Nucleus accumbens (tissue), 56 donors: ENCODE measurements at places on chromosomes 13 and 19.
A peak's percentile ranks its signal among the peaks of the same experiment; 100 is the strongest.

- no peak for DNase-seq
Observed at GRCh38 chr13:101846701-101847100, 394.2 kb downstream of the ITGBL1 start.

DNA sequence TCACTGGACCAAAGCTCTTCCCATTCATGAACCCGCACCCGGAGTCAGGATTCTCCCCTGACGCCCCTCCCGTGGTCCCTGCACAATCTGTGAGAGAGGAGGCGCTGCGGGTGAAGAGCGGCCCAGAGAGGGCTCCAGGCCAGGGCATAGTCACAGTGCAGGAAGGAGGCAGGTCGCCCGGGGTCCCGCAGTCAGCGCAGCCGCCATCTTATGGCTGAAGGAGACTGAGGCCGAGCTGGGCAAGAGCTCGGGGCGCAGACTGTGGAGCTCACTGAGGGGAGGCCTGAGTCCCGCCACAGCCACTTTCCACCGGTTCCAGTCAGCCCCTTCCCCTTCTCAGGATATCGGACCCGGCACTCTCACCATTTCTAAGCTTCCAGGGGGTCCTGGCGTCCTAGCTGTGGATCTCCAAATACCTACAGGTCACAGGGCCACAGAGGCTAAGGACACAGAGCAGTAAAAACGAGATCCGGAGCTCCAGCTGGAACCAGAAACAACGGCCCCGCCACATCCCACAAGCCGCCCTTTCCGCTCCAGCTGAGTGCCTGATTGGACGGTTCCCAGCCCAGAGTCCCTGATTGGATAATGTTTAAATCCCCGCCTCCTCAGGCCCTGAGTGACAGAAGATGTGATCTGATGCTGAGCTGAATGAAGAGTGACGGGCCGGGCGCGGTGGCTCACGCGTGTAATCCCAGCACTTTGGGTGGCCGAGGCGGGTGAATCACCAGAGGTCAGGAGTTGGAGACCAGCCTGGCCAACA is at the start of gene ZNF99:
Gene ZNF99, minus strand, starts transcription at position 501 of the 760 bp plus-strand sequence. Its CDS starts 135 bp downstream, at position 366.
- peak; percentile 39 for DNase-seq

DNA sequence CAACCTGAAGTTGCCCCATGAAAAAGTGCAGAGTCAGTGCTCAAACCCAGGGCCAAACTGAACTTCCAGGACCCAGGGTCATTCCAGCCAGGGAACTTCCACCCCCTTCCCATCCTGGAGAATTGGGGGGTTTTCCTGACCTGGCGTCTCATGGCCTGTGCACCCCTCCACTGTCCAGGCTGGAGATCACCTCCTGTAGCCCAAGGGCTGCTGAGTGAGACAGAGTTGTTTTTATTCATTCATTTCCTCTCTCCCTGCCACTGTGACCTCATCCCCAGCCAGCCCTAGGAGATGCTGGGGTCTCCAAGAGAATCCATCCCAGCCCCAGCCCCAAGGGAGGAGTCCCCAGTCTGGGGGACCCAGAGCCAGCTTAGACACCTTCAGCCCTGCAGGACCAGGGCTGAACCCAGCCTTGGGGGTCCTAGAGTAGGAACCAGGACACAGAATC is 4.2 kb downstream of the FCHO1 start:
- no peak for DNase-seq

DNA sequence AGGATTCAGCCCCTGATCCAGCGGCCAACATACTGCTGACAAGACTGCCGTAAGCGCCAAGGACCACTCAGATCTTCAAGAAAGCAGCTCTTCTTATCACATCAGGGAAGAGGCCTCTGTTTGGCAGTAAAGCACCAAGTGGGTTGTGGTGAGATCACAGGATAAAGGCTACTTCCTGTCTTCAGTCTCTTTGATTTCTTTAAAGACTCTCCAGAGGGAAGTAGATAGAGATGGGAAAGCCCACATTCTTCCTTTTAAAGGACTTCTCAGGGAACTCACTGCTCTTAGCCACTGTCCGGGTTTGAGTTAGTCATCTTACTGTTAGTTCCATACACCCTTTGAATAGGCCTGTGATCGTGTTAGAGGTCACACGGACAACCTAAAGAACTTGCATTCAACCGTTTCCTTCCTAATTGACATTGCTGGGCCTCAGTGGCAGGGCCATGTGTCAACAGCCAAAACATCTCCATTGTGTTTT is 47.2 kb upstream of the POMP start:
- DNase-seq = no peak

DNA sequence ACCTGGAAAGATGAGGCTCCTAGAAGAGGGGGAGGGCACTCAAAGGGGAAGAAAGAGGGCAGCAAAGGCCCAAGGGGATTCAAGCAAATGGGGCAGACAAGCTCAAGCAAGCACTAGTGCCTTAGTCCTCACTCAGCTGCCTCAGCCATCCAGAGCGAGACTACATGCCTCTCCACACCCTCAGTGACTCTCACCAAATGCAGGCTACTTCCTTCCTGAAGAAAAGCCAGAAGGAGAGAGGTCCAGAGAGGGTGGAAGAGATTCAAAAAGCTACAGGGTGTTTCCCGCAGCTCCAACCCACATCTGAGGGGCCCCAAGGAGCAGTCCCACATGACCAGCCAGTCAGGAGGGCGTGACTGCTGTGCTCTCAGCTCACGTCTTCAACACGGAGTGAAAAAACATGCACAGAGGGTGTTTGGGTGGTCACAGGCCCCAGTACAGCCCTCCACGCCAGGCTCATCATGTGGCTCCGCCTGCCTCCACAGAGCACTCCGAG is 40.5 kb downstream of the MIPEP start:
- DNase-seq = no peak

- DNase-seq = peak; percentile 61
Observed at GRCh38 chr19:39363901-39364457, 21.8 kb downstream of the SAMD4B start.

DNA sequence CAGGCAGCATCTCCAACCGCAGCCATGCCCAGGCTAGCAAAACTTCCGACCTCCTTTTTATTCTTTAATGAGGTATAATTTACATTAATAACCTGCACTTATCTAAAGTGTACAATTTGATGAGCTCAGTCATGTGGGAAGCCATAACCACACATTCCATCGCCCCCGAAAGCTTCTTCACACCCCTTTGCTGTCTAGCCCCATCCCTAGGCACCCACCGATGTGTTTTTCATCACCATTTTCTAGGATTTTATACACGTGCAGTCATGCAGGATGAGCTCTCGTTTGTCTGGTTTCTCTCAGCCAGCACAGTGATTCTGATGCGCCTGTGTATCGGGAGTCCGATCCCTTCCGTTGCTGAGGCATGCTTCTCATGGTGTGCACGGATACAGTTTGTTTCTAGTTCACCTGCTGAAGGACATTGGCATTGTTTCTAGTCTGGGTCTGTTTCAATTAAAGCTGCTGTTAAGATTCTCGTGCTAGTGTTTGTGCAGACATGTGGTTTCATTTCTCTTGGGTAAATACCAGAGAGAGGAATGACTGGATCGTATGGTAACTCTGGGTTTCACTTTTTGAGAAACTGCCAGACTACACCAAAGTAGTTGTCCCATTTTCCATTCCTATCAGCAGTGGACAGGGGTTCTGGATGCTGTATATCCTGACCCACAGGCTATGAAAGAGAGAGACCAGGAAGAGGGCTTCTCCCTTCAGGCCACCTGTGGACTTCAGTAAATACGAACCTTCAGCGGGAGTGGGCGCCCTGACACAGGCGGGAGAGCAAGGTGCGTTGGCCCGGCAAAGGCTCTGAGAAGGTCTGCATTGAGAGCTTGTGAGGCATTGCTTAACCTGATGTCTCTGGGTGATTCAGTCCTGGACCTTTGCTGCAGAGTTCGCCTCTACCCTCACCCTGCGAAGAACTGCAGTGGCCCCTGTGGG is 4.9 kb downstream of the AP1M1 start:
- no peak for DNase-seq

GRCh38 chr19:47863514-47863936 is 4.5 kb downstream of the TPRX2 start:
- peak; percentile 39 for DNase-seq

- DNase-seq = no peak
Observed at GRCh38 chr19:35497406-35497805, 7.1 kb upstream of the KRTDAP start.

GRCh38 chr13:50415428-50415827 is 400.2 kb downstream of the KCNRG start:
- DNase-seq = no peak

GRCh38 chr13:98474761-98475160 is 102.1 kb downstream of the STK24 start:
- no peak for DNase-seq

DNA sequence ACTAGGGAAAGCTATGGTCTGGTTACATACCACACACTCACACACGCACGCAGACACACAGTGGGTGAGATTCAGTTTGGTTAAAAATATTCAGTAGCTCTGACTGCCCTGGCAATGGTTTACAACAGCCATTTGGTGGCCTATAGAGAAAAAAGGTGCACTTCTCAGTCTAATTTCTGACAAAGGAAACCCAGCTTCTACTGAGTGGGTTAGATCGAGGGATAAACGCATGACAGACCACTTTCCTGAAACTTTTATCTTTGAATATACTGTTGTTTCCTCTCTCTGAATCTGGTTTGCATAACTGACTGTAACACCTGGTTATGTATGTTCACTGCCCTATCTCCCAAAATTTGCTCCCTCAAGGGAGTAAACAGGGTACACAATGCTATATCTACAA is 2.5 kb downstream of the LIG4 start:
- DNase-seq = no peak

DNA sequence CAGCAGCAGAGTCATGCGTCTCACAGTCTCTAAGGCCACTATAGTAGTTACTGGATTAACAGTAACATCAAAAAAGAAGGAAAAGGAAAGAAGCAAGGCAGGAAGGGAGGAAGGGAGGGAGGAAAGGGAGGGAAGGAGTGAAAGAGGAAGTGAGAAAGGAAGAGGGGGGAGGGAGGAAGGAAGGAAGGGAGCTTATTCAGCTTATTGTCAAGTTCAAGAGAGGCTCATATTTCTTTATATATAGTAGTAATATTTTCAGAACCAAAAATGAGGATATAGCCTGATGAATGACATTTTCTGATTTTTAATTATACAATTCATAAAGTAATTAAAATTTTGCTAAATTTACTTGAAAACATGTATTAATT is 17.7 kb upstream of the RUBCNL start:
- no peak for DNase-seq

GRCh38 chr13:45512098-45512496 is 47.4 kb downstream of the COG3 start:
- no peak for DNase-seq

DNA sequence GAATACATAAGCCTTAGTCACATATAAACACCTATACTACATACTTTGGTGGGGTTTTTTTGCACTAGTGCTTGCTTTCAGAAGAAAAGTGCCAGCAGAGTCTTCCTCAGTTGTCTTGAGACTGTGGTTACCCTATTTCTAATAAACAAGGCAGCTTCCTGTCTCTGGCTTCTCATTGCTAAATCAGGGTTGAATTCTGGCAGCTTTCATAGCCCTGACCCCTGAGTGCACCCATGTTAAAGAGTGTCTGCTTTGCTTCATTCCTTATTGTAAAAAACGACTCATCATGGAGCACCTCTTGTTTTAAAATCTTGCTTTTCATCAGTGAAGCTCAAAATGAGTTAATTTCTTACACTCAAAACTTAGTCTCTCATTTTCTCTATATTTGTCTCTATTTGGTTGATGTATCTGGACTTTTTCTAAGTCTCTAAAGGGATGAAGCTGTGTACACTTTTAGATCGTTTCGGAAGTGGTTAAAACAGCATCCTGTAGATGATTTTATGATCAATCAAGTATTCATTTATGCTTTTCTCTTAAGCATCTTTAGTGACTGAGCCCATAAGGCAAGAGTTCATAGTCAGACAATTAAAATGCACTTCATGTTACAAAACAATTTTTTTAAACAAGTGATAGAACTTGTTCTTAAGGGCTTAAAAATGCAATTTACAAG is 72.1 kb downstream of the KLF12 start:
- DNase-seq = no peak

DNA sequence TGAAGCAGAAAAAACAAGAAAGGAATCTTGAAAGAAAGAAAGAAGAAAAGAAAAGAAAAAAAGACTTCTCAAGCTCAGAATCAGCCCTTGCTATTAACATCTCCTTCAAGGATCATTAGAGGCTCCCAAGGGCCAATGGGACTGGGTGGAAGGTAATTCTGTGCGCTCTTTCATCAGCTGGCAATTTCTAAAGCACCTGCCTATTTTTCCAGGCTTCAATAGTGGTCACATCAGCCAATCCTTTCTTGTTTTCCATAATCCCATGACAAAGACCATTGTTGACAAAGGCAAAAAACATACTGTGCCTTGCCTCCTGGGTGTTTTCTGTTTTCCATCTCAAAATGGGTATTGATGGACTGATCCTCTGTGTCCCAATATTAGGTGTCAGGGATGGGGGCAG is 88.2 kb upstream of the TSC22D1 start:
- DNase-seq = no peak

GRCh38 chr13:90738881-90739280 is 608.6 kb upstream of the MIR17HG start:
- DNase-seq = no peak

GRCh38 chr19:38388349-38389100 is at the start of gene SPRED3:
Gene SPRED3, plus strand, starts transcription at chr19:38388697. Its CDS starts 1,606 bp downstream, at chr19:38390303.
- DNase-seq = peak; percentile 82

DNA sequence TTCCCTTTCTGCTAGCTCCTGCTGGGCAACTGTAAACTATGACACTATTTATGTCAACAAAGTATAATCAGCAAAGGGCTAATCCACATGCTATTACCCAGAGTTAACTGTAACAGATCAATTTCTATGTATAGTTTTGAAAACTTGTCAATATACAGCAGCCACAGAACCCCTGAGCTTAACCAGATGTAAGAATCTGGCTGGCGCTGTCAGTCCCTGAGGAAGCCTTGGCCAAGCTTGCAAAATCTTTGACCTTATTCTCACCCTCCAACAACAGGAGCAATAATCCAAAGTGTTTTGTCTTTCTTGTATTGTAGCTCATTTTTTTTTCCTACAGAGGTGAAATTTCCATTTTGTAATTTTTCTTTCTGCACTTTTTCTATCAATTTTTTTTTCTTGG is 1230.1 kb upstream of the SLC10A2 start:
- DNase-seq = no peak

- DNase-seq = no peak
Observed at GRCh38 chr19:17944301-17944700, 11.5 kb downstream of the CCDC124 start.

DNA sequence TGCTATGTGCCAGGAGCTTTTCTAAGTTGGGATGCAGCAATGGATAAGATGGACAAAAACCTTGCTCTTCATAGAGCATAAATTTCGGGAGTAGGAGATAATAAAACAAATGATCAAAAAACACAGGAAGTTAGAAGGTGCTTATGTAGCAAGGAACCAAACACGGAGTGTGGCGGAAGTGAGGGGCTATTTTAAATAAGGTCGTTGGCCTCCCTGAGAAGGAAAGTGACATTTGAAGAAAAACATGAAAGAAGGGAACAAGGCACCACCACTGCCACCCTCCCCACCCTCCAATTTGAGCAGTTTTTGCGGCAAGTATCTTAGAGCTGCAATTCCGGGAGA is 3.2 kb upstream of the GSX1 start:
- no peak for DNase-seq

GRCh38 chr19:42323852-42324654 is 1.4 kb upstream of the MEGF8 start:
- DNase-seq = no peak

- no peak for DNase-seq
Observed at GRCh38 chr13:59532405-59532804, 631.3 kb downstream of the DIAPH3 start.
